Stimulated activated CD8-positive, alpha-beta memory T cell treated with anti-CD3 and anti-CD28 coated beads, Interleukin-15, amount 100 ng/mL, for 24 hours (primary cell): ENCODE measurements at places on chromosomes 6 and 20.

GRCh38 chr6:30029588-30029987 lies 31.5 kb upstream of the POLR1H start:
- no peak for DNase-seq

DNA sequence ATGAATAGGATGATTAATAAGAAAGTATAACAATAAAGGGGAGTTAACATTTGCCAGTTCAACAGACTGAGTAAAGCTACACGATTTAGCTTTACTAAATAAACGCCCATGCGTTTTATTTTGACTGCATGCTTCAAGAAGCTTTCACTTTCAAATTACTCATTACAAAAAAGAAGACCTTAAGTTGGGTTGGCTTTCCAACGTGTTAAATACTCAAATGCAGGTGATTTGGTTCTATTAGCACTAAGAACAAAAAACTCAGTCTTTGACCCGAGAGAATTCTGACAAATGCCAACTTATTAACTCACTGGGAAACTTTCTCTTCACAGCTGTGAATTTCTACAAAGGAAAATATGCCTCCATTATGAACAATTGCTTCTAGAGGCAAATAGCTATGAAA lies 24.8 kb downstream of the RNF146 start:
- DNase-seq, result no peak

GRCh38 chr6:144898741-144899140 lies 613.6 kb downstream of the UTRN start:
- DNase-seq, result no peak

DNA sequence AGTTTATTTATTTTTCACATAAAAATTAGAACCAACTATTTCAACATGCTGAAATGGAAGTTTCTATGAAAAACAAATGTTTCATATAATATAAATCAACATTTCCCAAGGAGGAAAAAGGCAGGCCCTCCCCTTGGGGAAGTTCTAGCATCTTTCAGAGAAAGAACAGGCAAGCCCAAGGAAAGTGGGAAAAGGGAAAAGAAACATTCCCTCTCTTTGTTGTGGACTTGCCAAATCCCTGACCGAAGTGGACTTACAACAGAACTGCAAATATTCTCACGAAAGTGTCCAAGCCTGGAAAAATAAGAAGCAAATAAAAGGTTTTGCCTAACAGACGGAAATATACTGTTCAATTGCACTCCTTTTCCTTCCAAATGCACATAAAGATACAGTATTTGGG lies 214.4 kb downstream of the ATXN1 start:
- DNase-seq, result no peak

DNA sequence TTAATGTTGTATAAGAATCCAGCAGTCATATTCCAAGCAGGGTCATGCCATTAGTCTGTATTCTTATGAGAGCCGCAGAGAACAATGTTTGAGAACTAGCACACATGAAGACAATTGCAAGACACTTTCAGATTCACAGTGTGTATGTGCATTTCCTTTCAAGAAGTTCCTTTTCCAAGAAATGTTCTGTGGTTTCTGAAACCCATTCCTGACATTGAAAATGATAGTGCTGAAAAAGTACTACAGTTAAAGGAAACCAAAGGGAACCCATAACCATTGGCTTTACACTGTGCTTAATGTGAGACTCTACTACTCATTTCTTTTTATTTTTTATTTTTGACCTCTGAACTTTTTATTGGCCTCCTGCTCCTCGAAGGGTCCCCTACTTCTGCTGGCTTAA lies 4.2 kb upstream of the CALHM6 start:
- no peak for DNase-seq

DNA sequence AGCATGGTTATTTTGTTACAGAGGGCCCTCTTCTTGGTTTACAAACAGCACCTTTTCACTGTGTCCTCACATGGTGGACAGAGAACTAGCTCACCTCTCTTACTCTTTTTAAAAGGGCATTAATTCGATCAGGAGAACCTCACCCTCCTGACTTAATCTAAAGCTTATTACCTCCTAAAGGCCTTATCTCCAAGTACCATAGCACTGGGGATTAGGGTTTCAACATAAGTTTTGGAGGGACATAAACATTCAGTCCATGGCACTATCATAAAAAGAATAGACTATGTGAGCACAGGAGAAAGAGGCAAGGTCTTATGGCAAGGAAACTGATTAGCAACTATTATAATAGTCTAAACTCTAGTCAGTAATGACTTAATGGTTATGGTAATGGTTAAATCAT lies 736.2 kb upstream of the ADGRB3 start:
- DNase-seq, result no peak

DNA sequence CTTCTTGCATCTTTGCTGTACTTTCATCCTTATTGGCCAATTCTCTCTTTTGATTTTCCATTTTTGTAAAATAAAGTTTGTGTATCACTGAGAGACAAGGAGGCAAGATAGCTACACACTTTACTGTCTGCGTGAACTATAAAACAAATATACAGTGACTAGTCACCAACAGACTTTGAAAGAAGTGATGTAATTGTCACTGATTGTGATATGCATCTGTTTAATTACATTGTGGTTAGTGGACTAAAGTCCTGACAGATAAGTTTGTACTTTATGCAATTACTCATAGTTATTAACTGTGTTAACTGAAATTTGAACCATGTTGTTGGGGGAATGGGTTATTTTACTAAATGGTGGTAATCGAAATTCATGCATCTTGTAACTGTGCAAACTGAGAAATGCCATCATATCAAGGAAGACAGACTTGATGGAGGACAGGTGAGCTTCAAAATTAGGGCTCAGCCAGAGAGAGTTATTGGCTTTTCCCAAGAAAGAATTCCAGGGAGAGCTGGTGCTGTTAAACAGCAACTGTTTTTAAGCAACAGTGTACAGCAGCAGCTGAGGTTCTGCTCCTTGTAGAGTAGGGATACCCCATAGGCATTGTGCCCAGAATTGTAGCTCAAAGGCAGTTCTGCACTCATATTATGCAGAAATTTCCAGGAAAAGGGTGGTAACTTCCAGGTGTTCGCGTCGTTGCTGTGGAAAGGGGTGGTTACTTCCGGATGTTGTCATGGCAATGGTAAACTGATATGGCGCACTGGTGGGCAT lies 62.9 kb downstream of the EFHC1 start:
- DNase-seq, result no peak

- no peak for DNase-seq
Observed at GRCh38 chr6:106220485-106220884, 105.1 kb downstream of the ATG5 start.

- DNase-seq, result no peak
Observed at GRCh38 chr20:36544134-36545018, 3.1 kb downstream of the MYL9 start.

- no peak for DNase-seq
Observed at GRCh38 chr6:67003844-67004243, 1296.8 kb upstream of the EYS start.

GRCh38 chr6:117771403-117771802 lies 96.1 kb downstream of the NUS1 start:
- no peak for DNase-seq

- no peak for DNase-seq
Observed at GRCh38 chr20:1038205-1038604, 36.1 kb upstream of the RSPO4 start.

- no peak for DNase-seq
Observed at GRCh38 chr6:3152689-3153088, 4.7 kb downstream of the TUBB2A start.

DNA sequence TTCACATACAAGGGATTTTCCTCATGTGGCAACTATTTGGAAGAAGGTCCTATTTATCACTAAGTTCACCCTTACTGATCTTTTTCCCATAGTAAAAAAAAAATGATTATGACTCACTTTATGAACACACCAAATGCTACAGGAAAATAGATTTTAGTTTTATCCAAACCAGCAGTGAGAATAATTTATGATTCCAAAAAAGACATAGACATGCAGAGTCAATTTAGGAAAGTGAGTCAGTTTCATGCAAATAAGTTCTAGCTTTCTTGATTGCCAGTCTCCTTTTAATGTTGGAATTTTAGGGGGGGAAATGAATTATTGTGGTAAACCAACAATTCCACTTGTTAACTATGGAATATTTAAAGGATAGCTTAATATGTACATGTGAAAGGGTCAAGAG lies 64.0 kb upstream of the RNF146 start:
- DNase-seq, result no peak

GRCh38 chr20:38255393-38255792 lies 5.1 kb downstream of the KIAA1755 start:
- no peak for DNase-seq

DNA sequence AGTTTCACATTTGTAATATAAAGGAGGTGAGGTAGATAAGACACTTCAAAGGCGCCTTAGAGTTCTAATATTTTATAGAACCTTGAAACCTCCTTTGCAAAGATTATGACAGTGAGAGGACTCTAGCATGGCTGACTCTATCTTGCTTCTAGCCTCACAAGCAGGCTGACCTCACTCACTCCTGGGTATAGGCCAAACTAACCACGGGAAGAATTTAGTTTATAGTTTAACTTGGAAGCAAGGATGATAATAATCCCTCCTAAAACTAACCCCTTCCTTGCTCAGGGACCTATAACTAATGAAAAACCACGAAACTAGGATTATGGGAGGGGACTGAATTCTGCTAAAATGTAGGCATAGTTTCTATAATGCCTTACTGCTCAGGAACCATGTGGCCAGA lies 84.3 kb downstream of the FILIP1 start:
- DNase-seq, result no peak

DNA sequence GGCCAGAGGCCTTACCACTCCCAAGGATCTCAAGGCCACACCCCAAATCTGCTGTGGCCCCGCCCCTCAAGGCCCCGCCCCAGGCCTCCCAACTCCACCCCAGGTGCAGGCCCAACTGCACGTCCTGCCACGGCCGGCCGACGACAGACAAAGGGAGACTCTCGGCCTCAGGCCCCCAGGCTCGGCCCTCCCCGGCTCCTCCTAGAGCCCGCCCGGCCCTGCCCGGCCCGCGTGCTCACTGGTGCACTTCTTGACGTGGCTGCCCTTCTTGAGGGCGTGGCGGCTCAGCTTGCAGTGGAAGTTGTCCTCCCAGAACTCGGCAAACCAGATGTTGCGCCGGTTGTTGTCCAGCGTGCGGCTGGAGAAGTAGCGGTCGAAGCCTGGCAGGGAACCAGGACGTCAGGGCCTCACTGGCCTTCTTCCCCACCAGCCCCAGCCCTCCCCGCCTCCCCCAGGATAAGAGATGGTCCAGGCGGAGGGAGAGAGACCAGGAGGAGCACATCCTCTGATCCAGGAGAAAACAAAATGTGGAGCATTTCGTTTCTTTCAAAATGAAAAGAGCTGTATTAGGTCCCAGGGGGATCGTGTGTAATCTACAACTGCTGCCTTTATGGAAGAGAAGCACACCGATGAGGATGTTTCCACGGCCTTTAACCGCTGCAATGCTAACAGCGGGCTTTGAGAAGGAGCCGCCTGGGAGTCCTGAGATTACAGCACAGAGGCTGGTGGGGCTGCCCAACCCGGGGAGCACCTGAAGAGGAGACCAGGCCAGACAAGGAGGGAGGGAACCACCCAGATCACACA lies 89.4 kb downstream of the GRM4 start:
- no peak for DNase-seq

GRCh38 chr6:105429676-105430075 lies 26.8 kb upstream of the PREP start:
- DNase-seq, result no peak

GRCh38 chr6:166542580-166542912 lies 43.9 kb downstream of the RAMACL start:
- no peak for DNase-seq

DNA sequence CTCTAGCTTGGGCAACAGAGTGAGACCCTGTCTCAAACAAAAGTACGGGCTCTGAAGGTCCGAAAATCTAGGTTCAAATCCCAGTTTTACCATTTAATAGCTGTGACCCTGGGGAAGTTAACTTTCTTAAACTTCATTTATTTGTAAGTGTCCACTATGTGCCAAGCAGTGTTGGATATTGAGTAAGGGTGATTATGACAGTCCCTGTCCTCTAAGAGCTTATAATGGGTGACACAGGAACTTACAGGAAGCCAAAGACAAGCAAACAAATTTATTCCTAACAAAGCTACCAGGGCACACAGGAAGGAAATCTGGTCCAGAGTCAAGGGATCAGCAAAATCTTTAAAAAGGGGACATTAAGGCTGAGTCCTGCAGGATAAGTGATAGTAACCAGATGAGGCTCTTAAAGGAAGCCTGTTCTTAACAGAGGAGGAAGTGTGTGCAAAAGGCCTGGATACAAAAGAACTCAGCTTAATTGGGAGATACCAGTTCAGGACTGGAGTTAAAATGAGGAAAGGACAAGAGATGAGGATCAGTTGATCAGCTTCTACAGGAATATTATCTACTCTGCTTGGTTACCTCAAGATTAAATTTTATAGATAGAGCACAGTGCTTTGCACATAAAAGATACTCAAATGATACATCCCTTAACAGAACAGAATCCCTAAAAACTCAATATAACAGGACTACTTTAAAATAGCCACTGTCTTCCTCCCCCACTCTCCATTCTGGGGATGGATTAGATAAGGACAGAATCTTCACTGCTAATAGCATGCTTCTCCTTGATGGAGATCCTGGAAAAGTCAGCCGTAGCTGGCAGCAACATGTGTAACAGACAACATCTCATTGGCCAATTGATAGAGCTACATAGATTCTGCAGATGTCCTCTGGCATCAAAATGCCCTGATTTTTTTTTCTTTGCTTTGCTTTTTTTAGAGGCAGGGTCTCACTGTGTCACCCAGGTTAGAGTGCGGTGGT lies 6.1 kb downstream of the SNX3 start:
- DNase-seq, result no peak

GRCh38 chr20:64006490-64006889 lies 25.6 kb downstream of the PRPF6 start:
- no peak for DNase-seq

DNA sequence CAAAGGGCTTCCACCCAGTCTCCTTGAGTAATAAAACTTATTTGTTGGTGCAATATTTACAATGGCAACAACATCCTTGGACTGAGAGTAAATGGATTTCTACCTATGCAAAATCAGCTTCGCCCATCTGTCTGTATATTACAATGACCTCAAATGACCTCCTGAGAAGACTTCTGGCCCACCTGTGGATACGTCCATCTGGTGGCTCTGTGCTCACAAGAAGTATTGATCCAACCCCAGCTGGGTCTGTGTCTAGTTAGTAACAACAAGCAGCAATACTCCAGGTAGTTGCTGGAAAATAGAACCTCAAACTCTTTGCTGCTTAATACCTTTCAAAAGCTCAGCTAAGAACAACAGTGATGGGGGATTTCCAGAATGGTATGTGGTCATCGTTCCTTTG lies 34.7 kb upstream of the GSTA4 start:
- DNase-seq, result no peak

DNA sequence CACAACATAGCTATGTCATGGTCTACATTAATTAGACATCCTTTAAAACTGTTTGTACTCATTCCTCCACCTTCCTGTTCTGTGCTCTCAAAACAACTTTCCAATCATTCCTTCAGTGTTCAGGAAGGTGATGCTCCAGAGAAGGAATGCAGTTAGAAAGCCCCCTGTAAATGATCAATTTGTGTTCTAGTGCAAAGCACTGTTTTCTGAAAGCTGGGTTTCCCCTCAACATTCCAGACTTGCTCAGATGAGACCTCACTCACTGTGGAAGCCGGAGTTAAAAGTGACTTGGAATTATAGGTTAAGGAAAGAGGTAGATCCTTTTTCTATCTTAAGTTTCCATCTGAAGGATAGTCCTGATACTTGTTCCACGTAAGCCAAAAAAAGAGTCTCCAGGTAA lies 95.9 kb downstream of the BMP2 start:
- DNase-seq, result no peak
